CD4-positive, alpha-beta T cell treated with Interleukin-17A for 1 hour (primary cell): ENCODE measurements at places on chromosomes 3 and 15.
A peak's percentile ranks its signal among the peaks of the same experiment; 100 is the strongest.

DNA sequence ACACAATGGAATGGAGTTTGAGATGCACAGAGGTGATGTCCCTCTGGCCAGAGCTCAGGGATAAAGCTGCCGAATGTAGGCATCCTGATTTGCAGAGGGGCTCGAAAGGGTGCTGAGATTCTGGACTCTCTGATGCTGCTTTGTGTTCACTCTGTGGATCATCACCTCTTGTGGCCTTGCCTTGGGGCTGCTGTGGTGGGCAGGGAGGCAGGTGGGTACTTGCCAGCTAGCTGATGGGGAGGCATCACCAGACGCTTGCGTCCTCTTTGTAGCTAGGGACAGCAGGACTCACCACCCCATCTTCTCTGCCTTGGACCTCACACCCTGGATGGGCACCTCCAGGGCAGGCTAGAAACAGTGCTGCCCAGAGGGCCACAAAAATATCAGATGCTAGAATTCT lies 14.6 kb upstream of the RASGRF1 start:
- DNase-seq: no peak

DNA sequence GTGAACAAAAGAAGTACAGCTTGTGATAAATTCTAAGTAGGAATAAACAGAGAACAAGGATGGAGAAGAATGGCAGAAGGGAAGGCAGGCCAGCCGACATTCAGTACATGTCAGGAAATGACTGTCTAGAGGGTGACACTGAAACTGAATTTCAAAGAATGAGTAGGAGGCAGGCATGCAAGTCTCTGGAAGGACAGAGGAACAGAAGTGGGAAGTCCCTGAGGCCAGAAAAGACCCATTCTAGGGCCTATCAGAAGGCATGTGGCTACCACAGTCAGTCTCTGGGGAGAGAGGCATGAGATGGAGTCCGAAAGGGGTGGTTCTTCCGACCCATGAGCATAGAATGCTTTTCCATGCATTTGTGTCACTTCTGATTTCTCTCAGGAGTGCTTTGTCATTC lies 243.5 kb upstream of the UBE2E2 start:
- no peak for DNase-seq

DNA sequence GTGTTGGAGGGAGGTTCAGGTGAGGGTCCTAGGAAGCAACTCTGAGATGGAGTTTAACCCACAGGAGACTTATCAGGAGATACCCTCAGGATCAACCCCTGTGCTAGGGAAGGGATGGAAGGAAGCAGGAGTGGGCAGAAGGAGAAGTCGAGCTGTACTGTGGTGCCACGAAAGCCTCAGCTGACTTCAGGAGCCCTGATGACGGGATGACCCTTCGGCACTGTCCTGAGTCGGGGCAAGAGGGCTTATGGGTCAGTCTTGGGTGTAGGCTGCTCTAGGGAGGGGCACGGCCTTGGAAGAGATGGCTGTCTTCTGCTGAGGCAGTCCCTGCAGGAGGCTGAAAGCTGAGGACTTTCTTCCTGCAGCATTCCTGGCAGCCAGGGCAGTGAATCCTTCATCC lies 7.7 kb downstream of the CLEC3B start:
- no peak for DNase-seq

DNA sequence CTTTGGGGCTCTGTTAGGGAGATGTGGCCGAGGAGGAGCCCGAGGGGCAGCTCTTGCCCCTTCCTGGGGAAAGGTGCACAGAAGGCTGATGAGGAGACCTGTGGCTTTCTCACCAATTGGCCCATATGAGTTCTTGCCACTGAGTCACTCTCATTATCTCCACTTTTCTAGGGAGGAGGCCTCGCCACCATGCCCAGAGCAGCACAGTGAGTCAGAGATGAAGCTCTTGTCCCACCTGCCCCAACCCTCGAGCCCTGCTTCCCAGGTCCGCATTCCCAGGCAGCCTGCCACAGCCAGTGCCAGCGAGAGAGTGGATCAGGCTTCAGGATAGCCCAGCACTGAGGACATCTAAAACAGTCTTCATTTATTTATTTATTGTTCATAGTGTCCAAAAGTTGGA lies 53.5 kb downstream of the AMOTL2 start:
- DNase-seq: no peak

GRCh38 chr15:94239474-94239873 lies 8.1 kb downstream of the MCTP2 start:
- DNase-seq: no peak

GRCh38 chr3:134627831-134628230 lies 23.0 kb downstream of the KY start:
- DNase-seq: no peak

DNA sequence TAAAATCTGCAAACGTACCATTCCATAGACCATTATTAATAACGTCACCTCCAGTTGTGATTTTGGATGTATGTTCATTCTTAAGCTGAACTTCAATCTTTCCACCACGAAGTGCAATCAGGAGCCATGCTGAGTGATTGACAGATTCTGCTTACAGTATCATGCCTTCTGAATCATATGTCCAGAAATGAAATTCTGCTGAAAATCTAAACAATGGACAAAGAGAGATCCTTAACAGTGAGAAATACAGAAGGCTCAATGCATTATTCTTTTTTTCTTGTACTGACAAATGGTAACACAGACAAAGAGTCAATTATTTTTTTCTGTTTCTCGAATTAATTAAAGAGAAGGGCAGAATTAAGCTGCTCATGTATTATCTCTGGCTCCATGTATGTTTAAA lies 1114.5 kb downstream of the EPHA3 start:
- no peak for DNase-seq

- no peak for DNase-seq
Observed at GRCh38 chr3:187343670-187344069, 24.5 kb upstream of the RTP4 start.

- DNase-seq: no peak
Observed at GRCh38 chr3:164476631-164477030, 601.7 kb downstream of the SI start.

DNA sequence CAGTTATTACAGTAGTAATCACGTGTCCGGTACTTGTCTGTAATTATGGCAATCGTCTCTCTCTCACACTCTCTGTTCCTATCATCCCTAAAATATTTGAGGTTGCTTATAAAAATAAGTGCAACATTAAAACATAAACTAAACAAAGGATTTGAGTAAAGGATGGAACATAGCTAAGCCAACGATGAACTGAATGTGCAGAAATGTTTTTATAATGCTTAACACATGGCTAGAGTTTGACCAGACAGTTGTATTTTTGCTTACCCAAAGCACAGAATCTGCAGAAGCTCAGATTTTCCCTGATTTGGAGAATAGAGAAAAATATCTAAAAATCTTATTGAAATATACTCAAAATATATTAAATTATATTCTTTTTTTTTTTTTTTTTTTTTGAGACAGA lies 1030.9 kb downstream of the NAALADL2 start:
- no peak for DNase-seq

DNA sequence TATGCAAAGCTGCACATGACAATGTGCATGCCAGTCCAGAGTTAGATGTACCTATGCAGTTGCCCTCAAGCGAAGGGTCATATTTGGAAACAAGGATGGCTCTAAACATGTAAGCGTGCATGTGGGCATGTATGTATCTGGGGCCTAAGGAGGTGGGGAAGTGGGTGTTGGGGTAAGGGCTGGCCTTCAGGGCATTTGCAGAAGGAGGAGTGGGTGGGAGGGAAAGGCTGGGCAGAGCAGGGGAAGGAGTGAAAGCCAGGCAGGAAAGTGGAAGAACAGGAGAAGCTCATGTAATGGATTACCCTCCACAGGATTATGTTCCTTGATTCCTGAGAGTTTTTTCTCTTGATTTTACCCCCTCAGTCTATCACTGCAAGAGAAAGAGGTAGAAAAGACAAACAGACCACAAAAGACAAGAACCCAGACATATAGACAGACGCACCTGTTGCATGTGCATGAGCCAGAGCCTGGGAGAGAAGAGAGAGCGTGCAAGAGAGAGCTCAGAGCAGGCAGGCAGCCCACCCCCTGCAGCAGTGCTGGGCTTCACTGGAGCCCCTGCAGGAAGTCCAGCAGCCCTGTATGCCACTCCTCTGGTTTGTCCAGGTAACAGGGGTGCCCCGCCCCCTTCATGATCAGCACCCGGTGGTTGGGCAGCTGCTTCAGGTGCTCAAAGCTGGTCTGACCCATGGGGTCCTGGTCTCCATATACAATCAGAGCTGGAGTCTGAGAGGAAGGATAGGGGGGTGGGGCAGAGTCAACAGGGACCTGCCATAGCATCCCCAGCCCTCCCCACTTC lies 1.8 kb upstream of the PCBP4 start:
- no peak for DNase-seq

- DNase-seq: no peak
Observed at GRCh38 chr15:48494631-48495030, 150.9 kb downstream of the FBN1 start.

DNA sequence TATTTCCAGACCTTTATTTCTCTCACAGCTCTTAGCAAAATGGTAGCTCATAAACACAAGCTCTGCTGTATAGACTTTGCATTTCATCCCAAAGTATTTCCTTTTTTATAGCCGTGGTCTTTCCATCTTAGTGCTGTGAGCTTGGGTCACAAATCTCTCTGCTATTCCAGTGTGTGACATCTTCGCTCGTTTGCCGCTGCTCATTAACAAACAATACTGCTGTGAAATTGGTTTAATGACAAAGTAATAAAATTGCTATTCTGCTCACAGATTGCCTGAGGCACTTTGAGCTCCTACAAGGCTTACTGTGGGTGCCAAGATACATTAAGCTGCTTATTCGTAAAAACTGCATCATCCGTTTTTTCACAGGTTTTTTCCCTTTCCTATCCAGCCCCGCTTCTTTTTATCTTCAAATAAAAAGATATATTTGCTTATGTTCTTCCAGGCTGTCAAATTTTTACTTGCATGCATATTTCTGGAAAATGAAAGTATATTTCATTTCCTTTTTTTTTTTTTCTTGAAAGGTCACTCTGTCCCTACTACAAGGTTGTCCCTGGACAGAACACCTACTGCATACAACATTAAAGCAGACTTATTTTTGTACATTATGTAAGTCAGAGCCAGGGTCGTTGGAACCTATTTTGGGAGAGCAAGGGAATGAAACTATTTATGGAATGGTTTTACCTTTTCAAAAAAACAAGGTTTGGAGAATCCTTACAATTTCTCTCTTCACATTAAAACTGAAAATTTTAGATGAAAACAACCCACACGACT lies 174.5 kb downstream of the MEIS2 start:
- DNase-seq: no peak

GRCh38 chr15:41291065-41291631 lies 41.2 kb downstream of the OIP5 start:
- DNase-seq: peak; percentile 7

DNA sequence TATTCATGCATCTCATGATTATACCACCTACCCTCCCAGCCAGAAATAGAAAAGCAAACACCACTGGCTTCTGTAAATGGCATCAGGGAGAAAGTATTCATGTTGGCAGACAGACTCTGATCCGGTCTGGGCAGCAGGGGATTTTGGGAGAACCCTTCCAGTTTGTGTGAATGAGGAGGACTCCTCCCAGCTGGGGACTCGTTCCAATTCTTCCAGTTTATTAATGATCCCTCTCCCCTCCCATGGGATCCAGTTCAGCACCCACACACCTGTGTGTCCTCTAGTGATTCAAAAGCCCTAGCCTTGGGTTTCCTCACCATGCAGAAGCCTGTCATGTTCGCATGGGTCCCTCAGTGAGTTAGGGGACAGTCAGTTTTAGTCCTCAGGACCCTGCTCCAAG lies 110.9 kb downstream of the IQSEC1 start:
- DNase-seq: no peak

- no peak for DNase-seq
Observed at GRCh38 chr3:54515441-54516213, 393.3 kb downstream of the CACNA2D3 start.

GRCh38 chr3:194057570-194058188 lies 78.3 kb upstream of the HES1 start:
- no peak for DNase-seq

DNA sequence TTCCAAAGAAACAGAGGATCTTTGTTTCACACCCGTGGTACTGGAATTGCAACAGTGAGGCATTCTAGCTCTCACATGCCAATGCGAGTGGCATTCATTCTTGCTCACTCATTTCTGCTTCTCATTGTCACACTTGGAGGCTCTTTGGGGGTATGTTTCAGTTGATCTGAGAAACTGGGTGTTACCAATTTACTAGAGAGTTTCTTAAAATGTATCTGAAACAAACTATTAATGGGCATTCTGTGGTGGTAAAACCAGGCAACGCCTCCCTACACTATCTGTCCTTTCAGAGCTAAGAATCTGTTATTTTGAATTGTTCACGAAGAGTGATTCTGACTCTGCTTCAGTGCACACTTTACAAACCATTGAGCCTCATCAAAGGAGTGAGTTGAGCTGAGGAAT lies 140.6 kb upstream of the BHLHE40 start:
- DNase-seq: no peak

DNA sequence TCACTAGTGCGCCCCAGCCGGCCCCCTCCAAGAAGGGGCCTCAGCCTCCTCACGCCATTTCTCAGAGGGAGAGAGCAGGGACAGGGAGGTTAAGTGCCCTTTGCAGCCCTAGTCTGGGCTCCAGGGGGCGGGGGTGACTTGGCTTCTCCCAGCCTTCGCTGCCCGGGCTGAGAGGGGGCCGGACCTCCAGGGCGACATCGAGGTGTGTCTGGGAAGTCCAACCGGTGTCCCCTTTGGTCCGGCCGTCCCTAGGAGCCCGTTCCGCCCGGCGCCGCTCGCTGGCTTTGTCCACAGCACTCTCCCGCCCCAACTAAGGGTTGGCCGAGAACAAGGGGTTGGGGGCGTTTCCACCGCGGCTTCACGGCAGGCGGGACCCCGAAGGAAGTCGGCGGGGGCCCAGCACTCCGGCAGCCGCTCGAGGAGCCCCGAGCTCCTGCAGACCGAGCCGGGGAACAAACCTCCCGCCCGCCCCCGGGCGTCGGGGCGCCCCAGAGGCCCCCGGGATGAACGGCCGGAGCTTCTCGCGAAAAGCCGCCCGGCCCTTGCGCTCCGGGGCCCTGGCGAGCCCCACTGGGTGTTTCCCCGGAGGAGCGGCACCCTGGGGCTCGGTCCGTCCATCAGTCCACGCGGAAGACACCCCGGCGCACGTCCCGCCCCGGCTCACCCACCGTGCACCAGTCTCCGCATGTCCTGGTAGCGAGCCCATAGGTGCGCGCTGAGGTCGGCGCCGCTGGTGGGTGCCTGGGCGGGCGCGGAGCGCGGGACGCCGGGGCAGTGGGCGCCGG lies 627 bp downstream of the NT5DC2 start:
- peak; percentile 28 for DNase-seq

DNA sequence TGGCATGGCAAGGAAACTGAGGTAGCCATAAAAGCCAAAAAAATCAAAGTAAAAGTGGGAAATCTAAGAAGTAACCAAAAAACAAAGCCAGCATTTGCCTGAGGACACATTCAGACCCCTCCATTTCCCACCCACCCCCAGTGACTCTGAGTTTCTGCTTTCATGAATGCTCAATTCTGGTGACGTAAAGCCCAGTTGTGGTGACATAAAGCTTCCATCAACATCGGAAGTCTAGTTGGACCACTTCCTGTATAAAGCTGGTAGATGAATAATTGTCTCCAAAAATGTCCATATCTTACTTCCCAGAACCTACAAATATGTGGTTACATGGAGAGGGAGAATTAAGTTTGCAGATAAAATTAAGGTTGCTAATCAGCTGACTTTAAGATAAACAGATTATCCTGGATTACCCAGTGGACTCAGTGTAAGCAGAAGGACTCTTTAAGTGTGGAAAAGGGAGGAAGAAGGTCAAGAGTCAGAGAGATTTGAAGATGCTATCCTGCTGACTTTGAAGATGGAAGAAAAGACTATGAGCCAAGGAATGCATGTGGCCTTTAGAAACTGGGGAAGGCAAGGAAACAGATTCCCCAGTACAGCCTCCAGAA lies 62.0 kb upstream of the ST3GAL6 start:
- DNase-seq: no peak
